ENCODE measurements at places on chromosomes 7 and 10. TPM values are rescaled to one million over a fixed set of nuclear protein-coding genes. Genes with fewer than 3 reads are reported as not detected.

SYCE1 gene
- not detected for total RNA-seq

CDNF gene
- 1.7 TPM for total RNA-seq

DNA sequence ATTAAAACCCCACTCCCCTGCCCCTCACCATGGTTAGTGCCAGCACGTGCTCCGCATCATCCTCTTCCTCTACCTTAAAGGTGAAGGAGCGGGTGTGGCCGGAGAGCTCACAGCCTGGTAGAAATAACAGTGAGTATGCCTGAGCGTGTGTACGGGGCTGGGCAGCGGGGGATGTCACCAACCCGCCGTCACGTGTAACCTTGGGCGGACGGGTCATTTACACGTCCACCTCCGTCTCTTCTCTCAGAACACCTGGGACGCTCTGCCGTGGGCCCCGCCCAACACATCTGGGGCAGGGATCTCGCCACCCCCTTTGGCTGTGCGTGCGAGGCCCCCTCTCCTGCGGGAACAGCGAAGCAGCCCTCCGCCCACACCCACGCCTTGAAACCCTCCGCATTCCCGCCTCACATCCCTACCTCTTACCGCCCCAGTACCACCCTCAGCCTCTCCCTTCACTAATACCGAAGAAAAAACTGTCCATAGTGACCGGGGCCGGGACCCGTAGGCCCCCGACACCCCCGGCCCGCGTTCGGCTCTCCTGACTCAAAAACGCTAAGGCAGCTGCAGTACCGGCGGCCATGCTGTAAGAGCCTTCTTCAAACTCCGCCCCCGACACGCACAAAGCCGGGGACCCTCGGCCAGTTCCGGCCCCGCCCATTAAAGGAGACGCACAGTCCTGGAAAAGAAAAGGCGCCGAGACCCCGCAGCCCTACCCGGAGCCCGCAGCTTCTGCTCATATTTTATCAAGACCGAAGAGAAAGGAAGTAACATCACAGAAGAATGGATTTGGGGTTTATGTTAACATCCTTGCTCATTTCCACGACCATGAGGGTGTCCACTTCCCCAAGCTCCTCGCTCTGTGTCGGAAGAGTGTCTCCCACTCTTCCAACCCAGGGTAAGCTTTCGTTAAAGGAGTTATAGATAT is at the start of gene NPM3:
TSS of gene NPM3 (minus strand) at position 636 of the 925 bp plus-strand sequence. CDS start at position 580, 56 bp downstream.
- peaks cover 16% of the 10 kb centered on the region for H3K27me3 ChIP-seq
- peaks cover 42% of the 10 kb centered on the region for H3K36me3 ChIP-seq
- H3K4me1 ChIP-seq: peaks cover 32% of the 10 kb centered on the region
- H3K4me3 ChIP-seq: peak within 1 kb of the TSS; percentile 59
- peak; percentile 81 for DNase-seq

DNA sequence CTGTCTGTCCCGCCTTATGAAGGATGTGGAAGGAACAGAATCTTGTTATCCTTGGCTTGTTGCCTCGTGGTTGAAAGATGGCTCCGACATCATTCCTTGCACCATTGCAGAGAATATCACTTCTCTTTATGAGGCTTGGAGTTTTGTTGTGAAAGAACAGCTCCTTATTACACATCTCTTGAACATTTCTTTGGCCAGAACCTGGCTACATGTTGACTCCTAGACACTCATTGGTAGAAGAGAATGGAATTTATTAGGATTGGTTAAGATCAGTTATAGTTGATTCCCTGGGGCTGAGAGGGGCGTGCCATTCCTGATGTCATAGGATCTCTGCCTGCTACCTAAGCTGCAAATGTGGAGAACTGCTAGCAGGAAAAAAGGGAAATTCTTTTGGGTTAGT is 180.5 kb upstream of the CTBP2 start:
- DNase-seq: no peak
- no peak overlapping the region for H3K27ac ChIP-seq
- H3K36me3 ChIP-seq: no peaks in the 10 kb centered on the region
- no peaks in the 10 kb centered on the region for H3K4me1 ChIP-seq
- no peaks in the 10 kb centered on the region for H3K27me3 ChIP-seq
- no peak overlapping the region for H3K4me3 ChIP-seq

DNA sequence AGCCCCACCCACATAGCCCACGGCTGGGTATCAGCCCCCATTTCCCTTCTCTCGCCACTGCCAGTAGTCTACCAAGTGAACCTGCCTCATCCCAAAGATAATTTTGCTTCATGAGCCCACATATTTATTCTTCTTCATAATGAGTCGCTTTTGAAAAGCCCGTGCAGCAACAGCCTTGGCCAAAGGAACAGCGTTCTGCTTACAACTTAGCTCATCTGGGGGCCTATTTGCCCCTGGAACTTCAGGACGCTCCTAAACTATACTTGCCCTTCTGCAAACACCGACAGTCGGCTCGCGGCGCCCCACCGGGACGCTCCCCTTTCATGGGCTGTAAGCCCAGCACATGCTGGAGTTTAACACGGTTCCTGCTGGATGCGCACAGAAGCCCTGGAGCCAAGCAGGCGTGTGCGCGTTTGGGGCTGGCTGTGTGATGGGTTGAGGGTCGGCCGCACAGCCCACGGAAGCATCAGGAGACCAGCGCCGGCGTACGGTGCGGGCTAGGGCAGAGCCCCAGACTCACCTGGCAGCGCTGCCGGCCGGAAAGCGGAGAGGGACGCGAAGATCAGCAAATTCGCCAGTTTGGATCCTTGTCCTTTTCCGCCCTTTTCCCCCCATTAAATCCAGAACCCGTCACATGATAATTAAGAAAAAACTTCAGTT is 370 bp downstream of the TMEM60 start:
- H3K4me1 ChIP-seq: peaks cover 37% of the 10 kb centered on the region
- H3K36me3 ChIP-seq: peaks cover 15% of the 10 kb centered on the region
- H3K27me3 ChIP-seq: no peaks in the 10 kb centered on the region
- peak; percentile 49 for DNase-seq

DNA sequence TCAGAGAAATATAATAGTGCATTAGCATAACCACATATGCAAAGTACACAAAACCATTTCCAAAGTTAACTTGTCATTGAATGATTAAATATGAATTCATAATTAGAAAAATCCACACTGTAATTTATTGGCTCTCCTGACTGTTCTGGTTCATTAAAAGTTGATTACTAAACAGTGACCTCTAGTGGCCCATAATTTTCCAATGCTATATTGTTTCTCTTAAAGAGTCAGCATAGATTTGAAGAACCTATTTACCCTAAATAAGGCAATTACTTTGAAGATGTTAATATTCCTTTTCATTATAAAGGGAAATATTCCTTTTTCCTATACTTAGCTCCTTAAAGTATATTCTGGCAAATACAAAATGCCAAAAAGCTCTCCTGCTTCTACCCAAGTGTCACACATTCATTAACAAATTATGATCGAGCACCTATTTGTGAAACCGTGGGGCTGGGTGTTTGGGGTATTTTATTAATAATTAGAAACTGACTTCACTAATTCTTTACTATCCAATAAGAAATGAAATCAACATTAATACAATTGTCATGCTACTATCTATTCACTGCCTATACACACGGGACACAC is 86.2 kb downstream of the HIBADH start:
- no peak overlapping the region for H3K27ac ChIP-seq
- DNase-seq: no peak
- no peak overlapping the region for H3K4me3 ChIP-seq
- no peaks in the 10 kb centered on the region for H3K36me3 ChIP-seq
- H3K27me3 ChIP-seq: no peaks in the 10 kb centered on the region

GRCh38 chr10:128898133-128898915 is 568.7 kb upstream of the MGMT start:
- DNase-seq: no peak
- H3K27me3 ChIP-seq: no peaks in the 10 kb centered on the region
- H3K4me3 ChIP-seq: no peak overlapping the region
- no peaks in the 10 kb centered on the region for H3K4me1 ChIP-seq
- no peak overlapping the region for H3K27ac ChIP-seq

DNA sequence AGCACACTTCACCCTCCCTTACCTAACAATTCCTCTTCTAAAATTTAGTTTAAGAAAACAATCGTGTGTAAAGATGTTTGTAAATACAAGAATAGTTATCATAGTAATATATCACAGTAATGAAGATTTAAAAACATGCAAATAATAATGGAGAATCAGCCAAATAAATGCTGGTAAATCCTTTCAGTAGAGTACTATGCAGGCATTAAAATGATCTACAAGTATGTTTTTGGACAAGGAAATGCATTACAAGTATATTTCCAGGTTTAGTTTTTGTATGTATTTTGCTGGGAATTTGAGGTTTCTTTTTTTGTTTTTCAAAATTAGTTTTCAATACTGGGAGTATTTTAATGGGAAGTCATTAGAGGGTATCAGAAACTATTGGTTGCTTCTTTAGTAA is 22.7 kb downstream of the TPST1 start:
- H3K27ac ChIP-seq: no peak overlapping the region
- no peaks in the 10 kb centered on the region for H3K27me3 ChIP-seq
- DNase-seq: no peak
- H3K4me3 ChIP-seq: no peak overlapping the region
- no peaks in the 10 kb centered on the region for H3K36me3 ChIP-seq

DNA sequence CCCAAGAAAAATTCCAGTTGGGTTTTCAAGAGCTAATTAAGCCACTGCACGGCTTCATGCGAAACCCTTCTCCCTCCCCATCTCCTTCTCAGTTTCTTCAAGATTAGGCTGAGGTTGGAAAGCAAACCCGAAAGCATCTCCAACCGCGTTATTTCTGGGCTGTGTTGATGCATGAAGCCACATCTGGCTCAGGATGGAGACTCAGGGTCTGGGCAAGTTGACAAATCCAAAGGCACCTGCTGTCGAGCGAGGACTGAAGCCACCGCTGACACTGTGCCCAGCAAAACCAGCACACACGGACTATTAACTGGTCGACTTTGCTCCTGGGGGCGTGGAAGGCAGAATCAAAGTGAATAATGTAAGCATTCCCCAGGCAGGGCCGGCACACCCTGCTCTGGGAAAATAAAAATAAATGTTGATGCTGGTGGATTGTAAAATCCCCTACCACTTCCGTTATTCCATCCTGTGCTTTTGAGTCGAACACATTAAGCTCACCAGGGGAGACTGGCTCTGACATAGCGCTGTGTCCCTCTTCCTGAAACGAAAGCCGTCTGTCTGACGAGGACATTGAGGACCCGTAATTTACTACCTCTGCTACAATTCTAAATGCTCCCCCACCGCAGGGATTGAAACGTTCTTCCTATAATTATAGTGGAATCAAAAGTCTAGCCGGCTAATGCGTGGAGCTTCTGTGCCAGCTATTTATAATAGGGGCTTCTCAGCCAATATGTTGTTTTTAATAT is 269.8 kb downstream of the ADARB2 start:
- H3K27ac ChIP-seq: no peak overlapping the region
- H3K36me3 ChIP-seq: no peaks in the 10 kb centered on the region
- no peaks in the 10 kb centered on the region for H3K27me3 ChIP-seq
- H3K4me3 ChIP-seq: no peak overlapping the region
- no peak for DNase-seq

GRCh38 chr7:158818325-158819213 is 10.7 kb downstream of the ESYT2 start:
- no peaks in the 10 kb centered on the region for H3K36me3 ChIP-seq
- H3K27ac ChIP-seq: peak overlapping the region; percentile 97
- H3K4me1 ChIP-seq: peaks cover 80% of the 10 kb centered on the region
- H3K27me3 ChIP-seq: no peaks in the 10 kb centered on the region
- peak; percentile 86 for DNase-seq
- H3K4me3 ChIP-seq: peak overlapping the region; percentile 11

- DNase-seq: no peak
- H3K36me3 ChIP-seq: no peaks in the 10 kb centered on the region
- peaks cover 5% of the 10 kb centered on the region for H3K4me1 ChIP-seq
- H3K4me3 ChIP-seq: no peak overlapping the region
- no peak overlapping the region for H3K27ac ChIP-seq
These were observed 62.0 kb downstream of the BBS9 start for GRCh38 chr7:33191340-33191739.

DNA sequence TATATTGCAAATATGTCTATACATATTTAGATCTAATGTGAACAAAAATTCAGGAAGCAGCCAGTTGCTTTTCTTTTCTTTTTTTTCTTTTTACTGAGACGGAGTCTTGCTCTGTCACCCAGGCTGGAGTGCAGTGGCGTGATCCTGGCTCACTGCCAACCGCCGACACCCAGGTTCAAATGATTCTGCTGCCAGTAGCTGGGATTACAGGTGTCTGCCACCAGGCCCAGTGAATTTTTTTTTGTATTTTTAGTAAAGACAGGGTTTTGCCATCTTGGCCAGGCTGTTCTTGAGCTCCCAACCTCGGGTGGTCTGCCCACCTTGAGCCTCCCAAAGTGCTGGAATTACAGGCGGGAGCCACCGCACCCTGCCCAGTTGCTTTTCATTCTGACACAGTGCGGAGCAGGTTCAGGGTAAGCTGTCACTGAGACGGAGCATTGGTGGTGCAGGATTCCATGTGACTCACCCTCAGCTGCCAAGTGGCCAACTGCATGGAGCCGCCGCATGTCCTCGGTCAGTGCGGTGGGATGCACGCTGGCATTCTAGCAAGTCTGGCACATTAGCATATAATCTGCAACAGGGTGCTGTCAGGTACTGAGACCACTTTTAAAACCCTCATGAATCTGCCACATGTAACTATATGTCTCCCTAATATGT is 362.7 kb downstream of the DNAJB6 start:
- H3K27ac ChIP-seq: no peak overlapping the region
- H3K4me3 ChIP-seq: no peak overlapping the region
- no peaks in the 10 kb centered on the region for H3K36me3 ChIP-seq
- peaks cover 42% of the 10 kb centered on the region for H3K27me3 ChIP-seq
- no peaks in the 10 kb centered on the region for H3K4me1 ChIP-seq

DNA sequence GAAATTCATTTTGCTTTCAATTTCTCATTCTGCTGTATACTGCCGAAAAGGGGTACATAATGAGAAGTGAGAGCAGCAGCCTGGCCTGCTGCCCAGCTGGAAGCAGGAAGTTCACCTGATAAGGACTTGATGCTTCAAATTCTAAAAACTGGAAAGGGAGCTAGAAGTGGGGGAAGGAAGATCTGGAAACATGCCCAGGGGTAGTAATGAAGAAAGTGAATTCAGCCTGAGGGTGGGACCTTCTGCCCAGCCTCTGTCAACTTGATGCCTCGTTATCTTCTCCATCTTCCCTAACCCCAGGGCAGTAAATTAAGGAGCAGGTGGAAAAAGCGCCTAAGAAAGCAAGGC is 69.4 kb downstream of the ARMH3 start:
- H3K27ac ChIP-seq: no peak overlapping the region
- peaks cover 73% of the 10 kb centered on the region for H3K36me3 ChIP-seq
- DNase-seq: peak; percentile 26
- no peak overlapping the region for H3K4me3 ChIP-seq
- no peaks in the 10 kb centered on the region for H3K27me3 ChIP-seq

GRCh38 chr7:14836006-14836405 is 66.5 kb downstream of the DGKB start:
- H3K36me3 ChIP-seq: no peaks in the 10 kb centered on the region
- DNase-seq: no peak

GRCh38 chr7:139538881-139539635 is 15.6 kb downstream of the CLEC2L start:
- H3K36me3 ChIP-seq: no peaks in the 10 kb centered on the region
- DNase-seq: no peak
- H3K27ac ChIP-seq: no peak overlapping the region
- no peak overlapping the region for H3K4me3 ChIP-seq

OR2A7 gene
- 0.67 TPM for total RNA-seq

GRCh38 chr7:2210551-2211258 is 22.0 kb downstream of the MAD1L1 start:
- no peak for DNase-seq
- peaks cover 46% of the 10 kb centered on the region for H3K36me3 ChIP-seq
- no peak overlapping the region for H3K4me3 ChIP-seq
- no peak overlapping the region for H3K27ac ChIP-seq
- H3K27me3 ChIP-seq: no peaks in the 10 kb centered on the region

COG5 gene
- 41.9 TPM for total RNA-seq

All from heart left ventricle (tissue), 16 donors.